ENCODE measurements at places on chromosomes 3 and 15.

DNA sequence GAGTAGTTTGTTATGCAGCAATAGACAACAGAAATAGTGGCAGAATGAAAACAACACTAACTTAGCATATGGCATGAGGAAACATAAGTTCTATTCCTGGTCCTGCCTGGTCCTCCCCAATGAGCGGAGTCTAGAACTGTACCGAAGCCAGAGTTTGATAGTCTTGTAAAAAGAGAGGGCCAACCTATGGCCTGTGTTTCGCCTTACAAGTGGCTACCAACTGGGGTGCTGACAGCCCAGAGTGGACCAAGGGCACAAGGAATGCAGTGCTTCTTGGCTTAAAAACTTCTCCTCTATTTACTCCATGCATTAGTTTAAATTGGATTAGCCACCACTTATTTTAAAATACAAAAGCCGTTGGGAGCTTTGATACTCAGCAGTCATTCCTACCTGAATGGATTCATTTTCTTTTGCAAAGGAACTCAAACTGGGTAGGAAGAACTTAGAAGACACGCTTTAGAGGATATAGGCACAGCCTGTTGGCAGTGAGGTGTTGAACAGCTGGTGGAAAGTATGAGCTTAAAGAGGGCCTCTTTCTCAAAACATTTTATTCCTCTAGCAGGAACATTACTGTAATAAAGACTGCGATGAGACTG, 302.9 kb downstream of the PLCL2 start:
- DNase-seq = no peak

- no peak for DNase-seq
Observed at GRCh38 chr15:67947254-67948039, 106.7 kb upstream of the PIAS1 start.

DNA sequence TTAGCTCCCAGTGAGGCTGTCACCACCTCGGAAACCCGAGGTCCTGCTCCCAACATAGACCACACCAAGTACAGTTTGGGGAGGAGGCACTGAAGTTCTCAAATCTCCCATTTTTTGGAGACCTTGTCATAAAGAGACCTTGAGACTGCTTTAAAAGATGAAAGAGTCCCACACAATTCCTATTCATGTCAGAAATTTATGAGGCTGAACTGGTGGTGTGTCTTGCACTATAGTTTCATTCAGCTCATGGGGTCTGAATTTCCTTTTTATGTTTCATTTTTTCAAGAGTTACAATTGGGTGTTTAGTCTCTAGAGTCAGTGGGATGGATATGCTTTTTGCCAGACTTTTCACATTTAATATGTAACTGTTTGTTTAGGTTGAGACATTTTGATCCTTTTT, 318.1 kb upstream of the LRRFIP2 start:
- no peak for DNase-seq

GRCh38 chr3:184016811-184017671, 643 bp downstream of the ABCC5 start:
- peak; percentile 39 for DNase-seq

DNA sequence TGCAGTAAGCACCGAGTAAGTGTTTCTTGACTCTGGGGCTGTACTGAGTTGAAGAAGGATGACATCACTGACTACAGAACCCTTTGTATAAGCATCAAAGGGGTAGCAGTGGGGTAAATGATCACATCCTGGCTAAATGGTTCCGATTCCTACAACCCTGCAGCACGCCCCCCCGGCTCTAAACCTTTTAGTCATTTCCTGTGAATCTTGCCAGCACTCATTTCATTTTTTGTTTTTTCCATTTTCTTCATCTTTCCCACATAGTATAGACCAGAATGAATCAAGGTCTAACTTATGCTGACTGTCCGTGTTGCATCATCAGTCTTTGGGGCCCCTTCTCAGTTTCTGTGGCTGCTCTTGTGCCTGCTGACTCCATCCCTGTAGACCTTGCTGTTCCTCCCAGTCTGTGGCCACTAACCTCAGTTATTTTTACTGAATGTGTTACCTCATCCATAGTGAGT, 383.1 kb upstream of the TPRG1 start:
- no peak for DNase-seq

DNA sequence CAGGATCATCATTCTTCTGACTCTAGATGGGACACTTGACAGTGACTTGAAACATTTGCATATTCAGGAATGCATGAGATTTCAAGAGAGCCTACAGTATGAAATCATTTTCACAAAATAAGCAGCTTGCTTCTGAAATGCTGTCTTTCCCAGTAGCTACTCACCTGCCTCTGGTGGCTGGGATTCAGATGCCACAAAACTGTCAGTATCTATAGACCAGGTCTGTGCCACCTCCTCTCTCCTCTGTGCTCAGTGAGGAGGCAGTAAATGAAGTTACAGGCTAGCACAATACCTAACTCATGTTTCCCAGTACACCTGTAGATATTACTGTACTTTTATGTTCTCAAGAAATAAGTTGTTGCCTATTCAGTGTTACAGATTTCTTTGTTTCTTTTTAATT, 64.3 kb downstream of the HMG20A start:
- DNase-seq = no peak

DNA sequence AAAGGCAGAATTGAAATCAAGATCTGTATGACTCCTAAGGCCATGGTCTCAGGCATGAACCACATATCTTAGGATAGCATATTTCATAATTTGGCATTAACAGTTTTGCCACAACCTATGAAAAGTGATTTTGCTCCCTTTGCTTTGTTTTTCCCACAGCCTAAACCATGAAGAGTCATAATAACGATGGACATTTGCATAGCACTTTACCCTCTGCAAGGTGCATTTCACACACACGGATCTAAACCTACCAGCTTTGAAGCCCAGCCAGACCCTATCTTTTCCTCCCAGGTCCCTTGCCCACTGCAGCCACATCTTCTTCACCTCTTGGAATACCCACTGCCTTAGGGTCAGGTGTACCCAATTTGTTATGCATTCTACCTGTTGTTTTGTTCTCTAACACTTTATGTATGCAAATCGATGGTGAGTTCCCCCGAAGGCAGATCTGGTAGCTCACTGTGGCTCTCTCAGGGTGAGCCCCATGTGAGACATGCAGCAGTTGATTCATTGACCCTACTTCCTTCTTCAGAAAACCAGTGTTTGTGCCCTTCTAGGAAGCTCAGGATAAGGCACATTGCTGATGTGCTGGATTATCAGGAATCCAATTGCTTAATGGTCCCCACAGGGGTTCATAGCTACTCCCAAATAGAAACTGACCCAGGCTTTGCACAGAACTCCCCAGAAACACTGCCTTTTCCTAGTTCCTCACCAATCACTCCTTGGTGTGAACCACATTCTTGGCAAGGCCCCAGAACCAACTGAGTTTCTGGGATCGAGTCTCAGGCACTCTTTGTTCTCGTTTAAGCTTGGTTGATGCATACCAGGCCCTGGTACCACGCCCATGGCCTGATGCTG, 8.7 kb downstream of the ARHGAP31 start:
- no peak for DNase-seq

DNA sequence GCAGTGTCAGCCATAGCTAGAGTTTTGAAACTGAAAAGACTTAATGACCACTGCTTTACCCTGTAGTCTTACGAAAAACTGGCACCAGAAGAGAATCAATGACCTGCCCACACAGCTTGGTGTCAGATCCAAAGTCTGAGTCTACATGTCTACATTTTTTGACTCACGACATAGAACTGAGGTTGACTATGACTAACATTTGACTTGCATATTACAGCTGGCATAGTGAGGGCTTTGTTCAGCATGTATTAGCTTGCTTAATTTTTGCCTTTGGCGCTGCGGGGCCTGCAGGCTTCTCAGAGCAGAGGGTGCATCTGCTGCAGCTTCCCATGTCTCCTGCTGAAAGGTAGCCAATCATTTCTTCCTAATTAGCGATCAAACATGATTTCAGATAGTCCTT, 167.0 kb downstream of the EBLN2 start:
- DNase-seq = no peak

DNA sequence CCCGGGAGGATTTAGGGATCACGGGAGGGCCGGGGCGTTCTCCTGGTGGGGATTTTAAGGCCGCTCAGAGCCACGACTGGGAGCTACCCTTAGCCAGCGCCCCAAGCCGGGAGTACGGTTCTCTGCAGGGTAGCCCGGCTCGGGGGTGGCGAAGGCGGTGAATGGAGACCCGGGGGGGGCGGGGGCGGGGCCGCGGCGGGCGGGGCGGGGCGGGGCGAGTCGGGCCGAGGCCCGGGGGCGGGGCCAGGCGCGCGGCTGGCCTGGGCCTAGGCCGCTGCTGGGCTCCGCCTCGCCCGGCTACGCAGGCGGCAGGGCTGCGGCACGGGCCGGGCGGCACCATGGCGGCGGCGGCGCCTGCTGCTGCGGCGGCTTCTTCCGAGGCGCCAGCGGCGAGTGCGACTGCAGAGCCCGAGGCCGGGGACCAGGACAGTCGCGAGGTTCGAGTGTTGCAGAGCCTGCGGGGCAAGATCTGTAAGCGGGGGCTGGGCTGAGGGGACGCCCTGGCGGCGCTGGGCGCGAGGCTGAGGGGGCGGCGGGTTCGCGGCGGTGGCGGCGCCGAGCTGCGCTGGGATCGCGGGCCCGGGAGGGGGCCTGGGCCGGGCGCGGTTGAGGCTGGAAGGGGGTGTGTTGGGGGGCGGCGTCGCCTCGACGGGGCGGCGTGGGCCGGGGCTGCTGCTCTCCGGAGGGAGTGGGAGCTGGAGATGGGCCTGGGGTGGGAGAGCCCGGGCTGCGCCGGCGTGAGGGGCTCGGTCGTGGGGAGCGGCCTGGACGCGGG, at the start of gene RASA2:
TSS of gene RASA2 (plus strand) at position 282 of the 775 bp plus-strand sequence. CDS start at position 339, 57 bp downstream.
- DNase-seq = peak; percentile 49

DNA sequence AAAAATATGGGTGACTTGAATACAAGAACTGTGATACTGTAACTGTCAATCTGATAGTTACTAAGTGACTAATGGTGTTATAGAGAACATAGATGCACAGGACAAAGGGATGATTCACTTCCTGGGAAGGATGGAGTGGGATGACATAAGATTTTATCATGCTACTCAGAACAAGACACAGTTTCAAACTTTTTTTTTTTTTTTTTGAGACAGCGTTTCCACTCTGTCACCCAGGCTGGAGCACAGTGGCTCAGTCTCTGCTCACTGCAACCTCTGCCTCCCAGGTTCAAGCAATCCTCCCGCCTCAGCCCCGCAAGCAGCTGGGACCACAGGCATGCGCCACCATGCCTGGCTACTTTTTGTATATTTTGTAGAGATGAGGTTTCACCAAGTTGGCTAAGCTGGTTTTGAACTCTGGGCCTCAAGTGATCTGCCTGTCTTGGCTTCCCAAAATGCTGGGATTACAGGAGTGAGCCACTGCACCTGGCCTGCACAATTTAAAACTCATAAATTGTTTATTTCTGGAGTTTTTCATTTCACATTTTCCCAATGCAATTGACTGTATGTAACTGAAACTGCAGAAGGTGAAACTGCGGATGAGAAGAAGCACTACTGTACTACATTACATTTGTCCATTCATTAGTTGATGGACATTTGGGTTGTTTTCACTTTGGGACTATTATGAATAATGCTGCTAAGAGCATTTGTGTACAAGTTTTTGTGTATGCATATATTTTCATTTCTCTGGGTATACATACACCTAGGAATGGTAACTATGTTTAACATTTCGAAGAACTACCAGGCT, 40.6 kb downstream of the ADIPOQ start:
- no peak for DNase-seq

DNA sequence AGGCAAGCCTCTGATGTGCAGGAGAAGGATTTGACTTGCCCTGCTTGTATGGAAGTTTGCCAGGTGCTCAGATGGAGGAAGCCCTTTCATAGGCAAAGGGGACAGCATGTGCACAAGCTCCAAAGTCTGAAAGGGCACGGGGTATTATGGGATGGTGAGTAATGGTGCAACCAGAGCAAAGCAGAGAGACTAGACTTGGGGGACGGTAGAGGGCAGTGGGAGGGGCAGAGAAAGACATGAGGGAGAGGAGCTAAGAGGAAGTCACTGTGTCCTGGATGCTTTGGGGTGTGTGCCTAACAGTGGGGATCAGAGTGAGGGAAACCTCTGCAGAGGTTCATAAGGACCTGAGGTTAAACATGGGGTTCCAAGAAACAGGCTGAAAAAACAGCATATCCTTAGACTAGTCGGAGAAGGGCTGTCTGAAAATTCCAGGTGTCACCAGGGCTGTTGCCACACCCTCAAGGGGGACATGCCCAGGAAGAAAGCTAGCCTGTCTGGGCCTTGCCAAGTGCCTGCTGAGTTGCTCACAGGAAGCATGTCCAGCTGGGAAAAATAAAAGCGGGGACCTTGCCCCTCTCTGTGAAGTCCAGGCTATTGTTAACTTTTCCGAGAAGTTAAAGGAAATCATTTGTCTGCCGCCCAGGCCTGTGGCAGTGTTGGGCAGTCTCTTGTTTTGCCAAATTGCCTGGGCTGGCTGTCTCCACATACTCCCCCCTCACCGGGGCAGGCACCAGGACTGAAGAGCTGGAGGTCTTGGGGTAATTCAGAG, 47.1 kb downstream of the HRH1 start:
- no peak for DNase-seq

Measured in neural crest cell (in vitro differentiated cells).